ENCODE measurements at places on chromosomes 6 and 20.

DNA sequence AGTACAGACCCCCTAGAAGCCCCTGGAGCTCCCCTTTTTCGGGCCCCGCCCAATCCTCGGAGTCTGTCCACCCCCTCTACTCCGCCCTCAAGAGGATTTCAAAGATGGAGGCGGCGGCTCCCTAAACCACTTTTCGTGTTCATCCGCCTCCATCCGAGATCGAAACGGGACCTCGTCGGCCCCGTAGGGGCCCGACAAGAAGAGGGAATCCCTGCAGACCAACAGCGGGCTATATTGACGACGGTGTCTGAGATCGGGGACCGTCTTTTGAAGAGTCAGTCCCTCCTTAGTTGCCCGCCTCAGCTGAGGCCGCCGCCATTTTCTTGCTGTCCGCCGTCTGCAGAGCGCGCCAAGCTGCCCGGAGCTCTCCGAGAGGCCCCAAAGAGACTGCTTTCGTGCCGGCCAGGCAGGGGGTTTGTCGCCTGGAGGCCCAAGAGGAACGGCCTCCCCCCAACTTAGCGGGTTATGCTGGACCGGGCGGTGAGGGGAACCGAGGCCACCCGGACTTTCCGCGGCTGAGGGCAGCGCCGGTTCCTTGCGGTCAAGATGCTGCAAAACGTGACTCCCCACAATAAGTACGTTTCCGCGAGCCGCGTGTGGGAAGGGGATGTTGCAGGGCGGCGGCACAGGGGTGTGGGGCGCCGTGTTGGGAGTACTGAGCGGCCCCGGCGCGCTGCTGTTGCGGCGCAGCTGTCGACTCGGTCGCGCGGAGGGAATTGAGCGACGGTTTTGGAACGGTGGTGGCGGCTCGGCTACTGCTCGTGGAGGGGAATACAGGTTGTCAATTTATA is 4.2 kb downstream of the BRD2 start:
- peak; percentile 54 for DNase-seq

- DNase-seq: peak; percentile 6
These were observed 101.3 kb downstream of the OR2B2 start for GRCh38 chr6:27810768-27811450.

- DNase-seq: no peak
These were observed 181.9 kb downstream of the TMEM200A start for GRCh38 chr6:130547723-130548122.

GRCh38 chr6:41494212-41495110 is 51.7 kb upstream of the FOXP4 start:
- DNase-seq: no peak

DNA sequence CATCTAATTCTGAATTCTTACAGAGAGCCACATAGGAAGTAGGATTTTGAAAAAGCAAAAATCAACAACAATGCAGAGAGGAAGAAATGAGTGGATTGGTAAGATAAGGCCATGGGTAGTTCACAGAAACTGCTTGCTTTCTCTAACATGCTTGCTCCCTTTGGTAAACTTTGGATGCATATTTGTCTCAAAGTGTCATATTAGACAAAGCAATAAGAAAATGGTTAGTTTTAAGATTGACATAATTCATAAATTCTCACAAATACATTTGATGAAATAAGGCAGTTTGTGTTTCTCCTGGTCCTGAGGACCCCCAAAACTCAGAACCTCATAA is 31.7 kb downstream of the UTRN start:
- no peak for DNase-seq

- DNase-seq: no peak
These were observed 43.6 kb upstream of the PHACTR3 start for GRCh38 chr20:59560588-59561227.

- no peak for DNase-seq
These were observed 22.3 kb upstream of the KCNK16 start for GRCh38 chr6:39344821-39345280.

- DNase-seq: no peak
These were observed 8.0 kb downstream of the TMEM181 start for GRCh38 chr6:158567871-158568401.

DNA sequence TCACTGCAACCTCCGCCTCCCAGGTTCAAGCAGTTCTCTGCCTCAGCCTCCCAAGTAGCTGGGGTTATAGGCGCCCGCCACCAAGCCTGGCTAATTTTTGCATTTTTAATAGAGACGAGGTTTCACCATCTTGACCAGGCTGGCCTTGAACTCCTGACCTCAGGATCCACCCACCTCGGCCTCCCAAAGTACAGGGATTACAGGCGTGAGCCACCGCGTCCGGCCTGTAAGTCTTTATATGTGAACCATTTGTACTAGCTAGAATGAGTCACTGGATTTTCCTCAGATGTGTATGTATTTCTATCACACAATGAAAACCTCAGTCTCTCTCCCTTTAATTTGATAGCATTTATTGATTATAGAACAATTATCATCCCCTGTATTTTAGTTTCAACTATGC is 34.0 kb downstream of the ITCH start:
- no peak for DNase-seq

GRCh38 chr6:4478098-4478497 is 298.1 kb upstream of the CDYL start:
- DNase-seq: no peak

DNA sequence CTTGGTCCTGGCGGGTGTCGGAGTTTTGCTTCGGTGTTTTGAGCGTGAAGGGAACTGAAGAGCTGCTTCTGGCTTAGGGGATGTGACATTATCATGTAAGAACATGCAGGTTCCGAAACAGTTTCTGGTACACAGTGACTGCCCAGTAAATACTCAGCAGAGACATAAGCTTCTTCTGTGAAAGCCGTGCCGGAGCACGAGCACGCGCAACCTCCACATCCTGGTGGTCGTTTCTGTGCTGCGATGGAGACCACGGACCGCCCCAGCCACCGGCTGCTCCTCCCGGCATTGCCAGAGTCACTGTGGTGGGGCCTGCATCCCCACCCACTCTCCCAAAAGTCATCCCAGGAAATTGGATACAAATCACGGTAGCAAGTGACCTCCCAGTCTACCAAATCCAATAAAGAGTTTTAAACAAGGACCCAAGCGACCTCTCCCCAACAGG is 18.7 kb downstream of the KIF25 start:
- no peak for DNase-seq

DNA sequence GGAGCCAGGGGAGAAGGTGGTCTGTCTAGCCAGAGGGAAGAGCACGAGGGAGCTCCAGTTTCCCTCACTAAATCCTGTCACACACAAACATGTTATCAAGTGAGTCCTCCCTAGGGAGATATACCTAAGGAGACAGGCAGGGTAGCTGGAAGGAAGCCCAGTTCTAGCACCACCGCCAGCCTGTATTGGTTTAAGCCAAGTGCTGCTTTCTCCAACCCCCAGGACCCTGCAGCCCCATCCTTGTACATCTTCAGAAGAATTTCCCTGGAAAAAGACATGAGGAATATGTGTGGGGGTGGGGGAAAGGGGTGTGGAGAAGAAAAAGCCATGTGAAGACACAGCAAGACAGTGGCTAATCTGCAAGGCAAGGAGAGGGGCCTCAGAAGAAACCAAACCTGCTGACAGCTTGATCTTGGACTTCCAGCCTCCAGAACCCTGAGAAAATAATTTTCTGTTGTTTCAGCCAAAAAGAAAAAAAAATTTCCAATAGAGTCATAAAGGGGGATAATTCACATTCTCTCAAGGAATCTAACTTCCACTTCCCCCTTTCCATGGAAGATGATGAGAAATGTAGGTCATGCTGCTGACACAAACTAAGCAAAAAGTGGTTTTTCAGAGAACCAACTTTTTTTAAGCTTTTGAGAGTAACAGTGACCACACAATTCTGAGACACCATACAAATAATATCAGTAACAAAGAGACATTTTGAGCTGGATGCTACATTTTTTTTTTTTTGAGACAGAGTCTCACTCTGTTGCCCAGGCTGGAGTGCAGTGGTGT is 103.2 kb upstream of the PRDM1 start:
- DNase-seq: no peak

- no peak for DNase-seq
These were observed 7.9 kb downstream of the PEX6 start for GRCh38 chr6:42970871-42971612.

DNA sequence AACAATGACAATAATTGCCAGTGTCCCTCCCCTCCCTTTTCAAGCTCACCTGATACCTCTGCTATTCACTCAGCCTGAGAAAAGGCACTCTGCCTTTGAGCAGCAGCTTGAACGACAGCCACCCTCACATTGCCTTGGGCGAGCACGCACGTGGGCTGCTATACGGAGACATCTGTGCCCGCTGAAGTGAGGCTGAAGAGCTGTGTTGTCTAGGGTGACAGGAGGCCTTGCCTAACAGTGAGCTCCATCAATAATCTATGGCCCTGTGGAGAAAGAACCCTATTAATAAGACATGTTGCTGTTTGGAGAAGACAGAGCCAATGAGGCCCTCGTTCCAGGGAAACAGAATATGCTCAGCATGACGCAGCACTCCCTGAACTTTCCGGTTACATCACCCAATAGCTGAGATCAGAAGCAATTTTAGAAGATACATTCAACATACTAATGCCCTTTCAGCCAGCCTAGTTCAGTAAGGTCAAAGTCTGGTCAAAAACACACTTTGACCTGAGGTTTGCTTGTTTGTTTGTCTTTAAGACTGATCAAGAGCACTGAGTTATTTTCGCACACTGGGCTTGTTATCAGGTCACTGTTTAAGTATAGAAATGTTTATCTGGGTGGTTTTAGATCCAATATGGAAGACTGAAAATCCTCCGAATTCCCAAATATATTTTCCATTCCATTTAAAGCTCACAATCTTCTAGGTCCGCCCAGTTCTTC is 30.6 kb downstream of the RBM24 start:
- no peak for DNase-seq

DNA sequence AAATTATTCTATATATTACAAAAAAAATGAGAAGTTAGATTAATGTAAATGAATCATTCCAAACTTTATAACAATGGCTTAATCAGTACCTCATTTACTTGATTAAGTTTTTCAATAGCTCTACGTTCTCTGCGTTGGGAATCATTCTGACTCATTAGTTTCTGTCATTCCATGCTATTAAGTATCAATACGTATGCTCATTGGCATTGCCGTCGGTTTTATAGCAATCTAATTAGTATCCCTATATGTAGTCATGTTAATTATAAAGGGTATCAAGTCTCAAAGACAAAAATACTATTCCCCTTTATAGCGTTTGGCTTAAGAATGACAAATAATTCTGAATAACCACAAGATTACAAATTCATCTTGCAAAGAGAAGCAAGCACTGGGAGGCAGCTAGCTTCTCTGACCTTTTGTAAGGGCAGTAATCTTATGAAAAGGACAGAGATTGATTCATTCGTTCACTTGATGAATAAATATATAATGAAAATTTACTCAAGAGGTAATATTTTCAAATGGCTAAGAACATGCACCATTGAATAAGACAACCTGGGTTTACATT is 41.8 kb downstream of the OLIG3 start:
- no peak for DNase-seq

- no peak for DNase-seq
These were observed 17.4 kb upstream of the AKAP7 start for GRCh38 chr6:131117878-131118277.

DNA sequence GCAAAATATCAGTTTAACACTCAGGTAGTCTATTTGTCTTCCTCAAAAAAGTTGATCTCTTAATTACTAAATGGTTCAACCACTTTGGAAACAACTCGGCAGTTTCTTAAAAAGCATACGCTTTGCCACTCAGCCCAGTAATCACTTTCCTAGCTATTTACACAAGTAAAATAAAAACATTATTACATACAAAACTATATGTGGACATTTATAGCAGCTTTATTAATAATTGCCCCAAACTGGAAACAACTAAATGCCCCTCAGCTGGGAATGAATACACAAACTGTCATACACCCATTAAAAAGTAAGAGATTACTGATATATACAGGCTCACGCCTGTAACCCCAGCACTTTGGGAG is 7.4 kb downstream of the EEF1A1 start:
- DNase-seq: no peak

GRCh38 chr6:133587546-133588160 is 301.3 kb upstream of the TCF21 start:
- DNase-seq: no peak

- no peak for DNase-seq
These were observed 37.6 kb upstream of the PLCB1 start for GRCh38 chr20:8094415-8094818.

- DNase-seq: no peak
These were observed 16.7 kb upstream of the TBC1D20 start for GRCh38 chr20:478949-479429.

GRCh38 chr20:32435449-32436107 is 77.4 kb downstream of the ASXL1 start:
- no peak for DNase-seq

- no peak for DNase-seq
These were observed 121.5 kb downstream of the PACRG start for GRCh38 chr6:162849269-162849668.

- no peak for DNase-seq
These were observed 210.0 kb downstream of the DLL1 start for GRCh38 chr6:170080828-170081371.

DNA sequence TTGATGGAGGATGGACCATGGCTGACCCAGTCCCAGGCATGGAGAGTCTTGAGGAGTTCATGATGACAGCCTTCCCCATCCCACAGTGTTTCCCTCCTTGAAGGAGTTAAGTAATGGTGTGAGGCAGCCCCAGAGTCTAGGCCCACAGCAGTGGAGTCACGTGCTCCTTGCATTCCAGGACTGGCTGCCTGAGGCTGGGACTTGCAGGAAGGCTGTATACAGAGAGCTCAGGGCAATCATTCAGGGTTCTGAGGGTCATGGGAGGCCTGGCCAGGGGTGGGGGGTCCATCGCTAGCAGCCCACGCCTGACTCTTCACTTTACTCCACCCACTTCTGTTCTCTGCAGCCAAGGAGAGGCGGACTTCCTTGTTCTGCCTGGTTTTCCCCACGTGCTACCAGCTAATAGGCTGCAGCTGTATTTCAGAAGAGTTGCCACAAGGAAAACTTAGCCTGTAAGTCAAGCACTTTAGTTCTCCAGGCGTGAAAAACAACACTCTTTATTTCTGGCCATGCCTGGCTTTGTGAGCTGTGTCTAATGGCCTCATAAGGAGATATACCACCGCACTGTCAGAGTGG is 272.5 kb downstream of the DHX35 start:
- no peak for DNase-seq

- no peak for DNase-seq
These were observed 161.9 kb downstream of the TAF4 start for GRCh38 chr20:61903575-61904340.

DNA sequence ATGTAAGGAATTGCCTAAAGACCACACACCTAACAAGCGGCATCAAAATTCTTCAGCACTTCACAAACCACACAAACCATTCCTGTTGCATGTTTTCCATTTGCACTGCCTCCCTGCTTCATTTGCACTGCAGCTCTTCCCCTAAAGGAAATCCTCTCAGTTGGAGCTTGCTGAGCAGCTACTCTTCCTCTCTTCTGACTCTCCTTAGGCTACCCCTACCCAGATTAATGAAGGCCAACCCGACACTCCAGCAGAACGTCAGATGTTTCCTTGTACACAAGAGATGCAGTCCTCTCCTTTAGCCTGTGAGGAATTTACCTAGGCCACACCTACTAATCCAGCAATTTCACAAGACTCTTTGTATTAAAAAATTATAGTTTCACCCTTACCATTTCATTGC is 8.1 kb downstream of the BEND6 start:
- no peak for DNase-seq
